ENCODE measurements at places on chromosomes 3 and 15.

- DNase-seq, result no peak
Measured at GRCh38 chr3:106014971-106015370, 146.2 kb upstream of the CBLB start.

DNA sequence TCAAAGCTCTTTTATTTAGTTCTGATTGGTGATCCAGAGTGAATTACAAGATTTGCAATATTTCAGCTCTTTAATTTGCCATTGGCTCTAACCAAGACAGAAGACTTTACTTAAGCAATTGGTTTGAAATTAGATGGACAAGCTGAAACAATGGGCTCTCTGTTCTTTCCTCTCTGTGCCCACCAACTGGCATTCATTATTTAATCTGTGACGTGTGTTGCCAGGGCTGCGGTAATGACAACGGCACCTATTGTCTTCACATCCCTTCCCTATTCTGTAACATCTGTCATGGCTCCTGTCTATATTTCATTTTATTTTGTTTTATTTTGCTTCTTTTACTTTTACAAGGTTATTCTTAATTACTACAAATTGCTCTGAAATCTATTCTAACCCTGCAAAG lies 33.9 kb downstream of the PLD1 start:
- no peak for DNase-seq

GRCh38 chr3:72892870-72893269 lies 5.0 kb downstream of the GXYLT2 start:
- no peak for DNase-seq

DNA sequence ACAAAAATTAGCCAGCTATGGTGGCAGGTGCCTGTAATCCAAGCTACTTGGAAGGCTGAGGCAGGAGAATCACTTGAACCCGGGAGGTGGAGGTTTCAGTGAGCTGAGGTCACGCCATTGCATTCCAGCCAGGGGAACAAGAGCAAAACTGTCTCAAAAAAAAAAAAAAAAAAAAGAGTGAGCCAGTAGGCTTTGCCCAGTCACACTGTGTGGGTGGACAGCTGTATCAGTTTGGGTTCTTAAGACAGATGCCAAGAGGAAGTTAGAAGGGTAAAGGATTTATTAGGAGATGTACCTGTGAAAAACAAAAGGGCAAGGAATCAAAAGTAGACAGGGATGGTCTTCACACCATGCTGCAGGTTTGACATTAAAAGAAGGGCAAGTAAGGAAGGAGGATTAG lies 86.1 kb upstream of the CGNL1 start:
- no peak for DNase-seq

All from Kasumi-1 (cell line).